ENCODE measurements at places on chromosomes 2 and 18.

DNA sequence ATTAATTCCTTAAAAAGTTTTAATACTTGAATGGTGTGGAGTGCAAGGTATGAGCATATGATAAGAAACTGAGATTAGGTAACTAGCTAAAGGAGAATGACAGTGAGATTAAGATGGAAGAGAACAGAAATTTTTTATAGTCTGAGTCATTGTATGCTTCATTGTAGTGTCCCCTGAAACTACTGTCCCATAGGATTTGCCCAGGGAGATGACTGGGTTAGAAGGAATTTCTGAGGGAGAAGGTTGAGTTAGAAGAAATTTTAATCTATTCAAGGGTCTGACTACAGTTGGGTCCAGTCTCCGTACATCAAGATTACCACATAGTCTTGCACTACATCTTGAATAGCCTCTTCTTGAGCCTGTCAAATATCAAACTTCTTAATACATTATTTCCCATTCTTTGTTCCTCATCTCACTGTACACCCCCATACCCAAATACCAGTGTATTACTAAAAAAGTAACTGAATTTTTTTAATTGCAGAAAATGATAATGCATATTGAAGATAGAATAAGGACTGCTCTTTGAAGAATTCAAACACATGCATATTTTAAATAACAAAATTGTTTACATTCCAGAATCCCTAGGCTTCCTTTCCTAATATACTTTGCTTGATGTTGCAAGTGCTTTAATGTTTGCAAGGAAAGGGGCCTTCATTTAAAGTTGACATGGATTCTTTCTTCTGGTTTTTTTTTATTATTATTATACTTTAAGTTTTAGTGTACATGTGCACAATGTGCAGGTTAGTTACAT is 314.3 kb upstream of the COL3A1 start:
- no peak for DNase-seq

- DNase-seq: no peak
These were observed 8.2 kb downstream of the LHCGR start for GRCh38 chr2:48747319-48747718.

DNA sequence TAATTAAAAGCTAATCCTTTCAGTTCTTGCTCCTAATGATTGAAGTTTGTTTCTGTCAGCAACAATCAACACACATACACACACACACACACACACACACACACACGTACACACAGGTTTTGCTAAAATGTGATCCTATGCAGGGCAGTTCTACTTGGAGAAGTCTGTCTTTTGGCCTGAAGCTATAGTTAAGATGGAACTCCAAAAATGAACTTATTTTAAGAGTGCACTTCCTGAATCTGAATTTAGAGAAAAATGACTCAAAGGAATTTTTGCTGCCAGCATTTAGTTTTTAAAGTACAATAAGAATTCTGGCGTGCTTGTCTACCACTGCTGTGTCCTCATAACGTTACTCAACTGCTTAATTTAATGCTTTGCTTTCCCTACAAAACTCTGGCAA is 6.6 kb downstream of the GALNT5 start:
- DNase-seq: no peak

DNA sequence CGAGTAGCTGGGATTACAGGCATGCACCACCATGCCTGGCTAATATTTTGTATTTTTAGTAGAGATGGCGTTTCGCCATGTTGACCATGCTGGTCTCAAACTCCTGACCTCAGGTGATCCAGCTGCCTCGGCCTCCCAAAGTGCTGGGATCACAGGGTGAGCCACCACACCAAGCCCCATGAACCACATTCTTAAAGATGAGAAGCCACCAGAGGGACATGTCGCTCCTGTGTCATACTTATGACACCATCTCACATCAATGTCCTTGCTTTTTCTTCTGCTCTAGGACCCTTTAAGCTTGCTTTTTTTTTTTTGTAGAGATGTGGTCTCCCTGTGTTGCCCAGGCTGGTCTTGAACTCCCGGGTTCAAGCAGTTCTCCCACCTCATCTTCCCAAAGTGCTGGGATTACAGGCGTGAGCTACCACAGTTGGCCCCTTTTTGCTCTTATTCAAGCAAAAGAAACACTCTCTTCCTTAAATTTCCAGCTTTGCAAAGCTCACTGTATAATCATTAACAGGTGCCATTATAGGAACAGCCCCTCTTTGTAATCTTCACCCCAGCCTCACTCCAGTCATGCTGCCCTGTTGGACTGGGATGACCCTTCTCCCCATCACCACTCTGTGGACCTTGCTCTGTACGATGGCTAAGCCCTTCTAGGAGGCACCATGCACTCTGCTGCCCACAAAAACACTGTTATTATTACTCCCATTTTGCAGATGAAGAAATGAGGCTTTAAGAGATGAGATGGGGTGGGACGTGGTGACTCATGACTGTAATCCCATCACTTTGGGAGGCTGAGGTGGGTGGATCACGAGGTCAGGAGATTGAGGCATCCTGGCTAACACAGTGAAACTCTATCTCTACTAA is 10.8 kb upstream of the KCNG3 start:
- DNase-seq: no peak

DNA sequence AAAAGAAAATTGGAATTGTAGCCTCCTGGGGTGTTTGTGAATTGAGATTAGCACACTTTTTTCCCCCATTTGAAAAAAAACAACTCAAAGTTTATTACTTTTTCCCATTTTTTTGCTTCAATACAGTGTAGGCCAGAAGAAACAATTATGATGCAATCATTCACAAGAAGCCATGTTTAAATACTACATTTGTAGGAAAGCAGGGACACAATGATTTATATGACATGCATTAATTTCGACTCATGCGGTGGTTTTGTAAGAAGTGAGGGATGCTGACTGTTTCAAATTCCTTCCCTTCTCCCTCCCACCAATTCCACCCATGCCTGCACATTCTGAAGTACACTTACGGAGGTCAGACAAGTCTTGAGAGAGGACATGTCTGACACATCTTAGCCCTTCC is 774.2 kb upstream of the FSHR start:
- no peak for DNase-seq

- DNase-seq: no peak
These were observed 30.0 kb downstream of the DTNA start for GRCh38 chr18:34740101-34740500.
